ENCODE measurements at places on chromosomes 5 and 9.

GRCh38 chr9:85322592-85322991, 419.2 kb downstream of the AGTPBP1 start:
- no peaks in the 10 kb centered on the region for H3K36me3 ChIP-seq
- DNase-seq = no peak
- no peak overlapping the region for H3K27ac ChIP-seq

DNA sequence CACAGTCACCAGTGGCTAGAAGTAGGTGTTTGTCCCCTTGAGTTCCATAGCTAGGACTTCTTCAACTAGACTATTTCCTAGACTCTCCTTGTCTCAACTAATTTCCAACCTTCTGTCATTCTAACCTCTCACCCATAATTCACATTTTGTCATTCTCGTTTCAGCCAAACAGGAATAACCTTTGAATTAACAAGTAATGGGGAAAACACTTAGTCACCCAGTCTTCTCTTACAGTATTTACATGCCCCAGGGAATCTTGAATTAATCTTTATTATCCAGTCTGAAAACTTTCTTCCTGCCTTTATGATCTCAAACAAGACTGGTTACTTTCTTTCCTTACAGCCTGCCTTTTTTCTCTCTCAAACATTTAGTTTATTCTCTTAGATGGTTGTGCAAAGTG, 63.3 kb upstream of the RUSC2 start:
- H3K27me3 ChIP-seq = peaks cover 45% of the 10 kb centered on the region
- no peak overlapping the region for H3K27ac ChIP-seq
- H3K4me1 ChIP-seq = no peaks in the 10 kb centered on the region
- no peaks in the 10 kb centered on the region for H3K36me3 ChIP-seq

GRCh38 chr5:78404682-78405293, 44.4 kb downstream of the SCAMP1 start:
- H3K4me3 ChIP-seq = peak overlapping the region; percentile 19
- DNase-seq = no peak
- H3K36me3 ChIP-seq = peaks cover 14% of the 10 kb centered on the region
- H3K27ac ChIP-seq = peak overlapping the region; percentile 68
- peaks cover 27% of the 10 kb centered on the region for H3K4me1 ChIP-seq

GRCh38 chr5:87829217-87829551, 416.5 kb upstream of the CCNH start:
- H3K36me3 ChIP-seq = no peaks in the 10 kb centered on the region
- no peak overlapping the region for H3K4me3 ChIP-seq
- H3K27me3 ChIP-seq = no peaks in the 10 kb centered on the region
- H3K4me1 ChIP-seq = no peaks in the 10 kb centered on the region

- no peak overlapping the region for H3K4me3 ChIP-seq
- no peaks in the 10 kb centered on the region for H3K36me3 ChIP-seq
- no peaks in the 10 kb centered on the region for H3K4me1 ChIP-seq
- DNase-seq = no peak
Measured at GRCh38 chr5:174810796-174811195, 86.4 kb downstream of the MSX2 start.

DNA sequence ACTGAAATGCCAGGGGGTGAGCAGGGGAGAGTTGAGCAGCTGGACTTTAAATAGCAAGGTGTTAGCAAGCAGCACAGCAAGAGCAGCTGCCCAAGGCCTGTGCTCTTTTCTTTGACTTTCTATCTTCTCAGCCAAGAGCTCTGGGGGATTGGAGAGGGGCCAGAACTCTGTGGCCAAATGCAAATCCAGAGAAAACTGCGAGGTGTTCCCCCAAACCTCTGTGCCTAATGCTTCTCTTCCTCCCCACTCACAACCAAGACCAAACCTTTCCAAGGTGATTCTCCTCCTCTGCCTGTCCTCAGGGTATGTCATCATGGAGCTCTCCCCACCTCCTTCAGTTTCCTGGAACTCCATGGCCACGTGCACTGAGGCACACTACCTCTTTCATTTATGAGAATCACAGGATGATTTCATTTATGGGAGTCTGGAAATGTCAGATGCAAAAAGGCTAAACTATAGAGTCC, 118.7 kb upstream of the WWC1 start:
- H3K27me3 ChIP-seq = no peaks in the 10 kb centered on the region
- H3K36me3 ChIP-seq = no peaks in the 10 kb centered on the region
- DNase-seq = no peak
- no peak overlapping the region for H3K27ac ChIP-seq
- peaks cover 2% of the 10 kb centered on the region for H3K4me1 ChIP-seq

DNA sequence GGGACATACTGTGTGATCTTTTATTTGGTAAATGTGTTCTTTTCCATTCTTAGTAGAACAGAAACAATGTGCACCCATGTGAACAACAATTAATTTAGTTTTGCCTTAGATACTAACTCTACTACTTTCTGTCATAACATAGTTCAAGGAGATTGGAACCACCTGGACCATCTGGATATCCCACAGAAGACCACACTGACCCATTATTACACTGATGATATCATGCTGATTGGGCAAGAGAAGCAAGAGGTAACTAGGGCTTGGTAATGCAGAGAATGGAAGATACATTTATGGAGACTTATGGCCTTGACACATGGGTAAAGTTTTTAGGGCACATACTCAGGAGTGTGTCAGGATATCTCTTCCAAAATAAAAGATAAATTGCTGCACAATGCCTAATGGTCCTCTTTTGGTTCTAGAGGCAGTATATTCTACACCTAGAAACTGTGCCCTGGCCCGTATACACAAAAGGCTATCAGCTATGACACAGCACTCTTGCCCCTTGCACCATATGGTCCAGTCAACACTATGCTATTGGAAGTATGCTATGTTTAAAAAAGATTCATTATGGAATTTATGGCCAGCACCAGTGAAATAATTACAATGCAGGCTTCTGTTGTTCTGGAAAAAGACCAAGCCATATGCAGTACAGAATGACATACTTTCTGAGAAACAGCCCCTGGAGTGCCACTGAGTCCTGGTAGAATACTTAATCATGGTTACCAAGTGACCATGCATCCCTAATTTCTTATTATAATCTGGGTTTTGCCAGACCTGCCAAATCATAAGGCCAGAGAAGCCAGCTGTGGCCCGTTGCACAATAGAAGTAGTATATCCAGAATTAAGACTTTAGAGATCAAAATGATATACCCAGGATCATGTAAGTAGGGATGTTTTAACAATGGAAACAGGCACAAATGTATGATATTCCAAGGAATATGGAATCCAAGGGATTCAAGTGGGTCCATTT, 41.6 kb upstream of the MROH2B start:
- no peaks in the 10 kb centered on the region for H3K4me1 ChIP-seq
- no peak overlapping the region for H3K4me3 ChIP-seq
- no peak for DNase-seq
- H3K36me3 ChIP-seq = no peaks in the 10 kb centered on the region
- H3K27ac ChIP-seq = no peak overlapping the region

GRCh38 chr5:68243681-68244080, 28.1 kb downstream of the PIK3R1 start:
- peak overlapping the region; percentile 53 for H3K4me3 ChIP-seq
- no peak for DNase-seq

DNA sequence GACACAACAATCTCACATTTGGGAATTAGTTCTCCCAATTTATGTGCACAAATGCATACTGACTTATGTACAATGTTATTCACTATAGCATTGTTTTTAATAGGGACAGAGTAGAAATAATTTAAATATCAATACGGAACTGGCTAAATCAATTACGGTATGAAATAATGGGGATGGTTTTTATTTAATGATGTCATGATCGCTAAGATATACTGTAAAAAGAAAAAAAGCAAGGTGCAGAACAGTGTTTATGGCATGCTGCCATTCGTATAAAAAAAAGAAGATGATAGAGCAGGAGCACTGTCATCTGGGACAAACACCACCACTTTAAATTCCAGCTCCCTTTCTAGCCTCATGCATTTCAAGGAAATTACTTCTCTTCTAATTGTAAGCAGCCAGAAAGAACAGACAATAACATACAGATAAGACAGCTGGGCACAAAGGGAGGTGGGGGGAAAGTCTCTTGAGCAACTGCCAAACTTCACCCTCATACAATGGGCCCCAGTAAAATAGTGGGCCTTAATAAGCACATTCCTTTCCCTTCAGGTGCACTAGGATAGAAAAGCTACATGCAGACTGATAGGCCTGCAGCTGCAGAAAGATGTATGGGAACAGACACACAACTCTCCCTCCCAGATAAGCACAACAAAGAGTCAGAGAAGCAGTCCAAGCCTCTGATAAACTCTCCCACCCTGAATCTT, 8.4 kb downstream of the SREK1IP1 start:
- no peak overlapping the region for H3K4me3 ChIP-seq
- no peak for DNase-seq
- H3K27ac ChIP-seq = no peak overlapping the region

DNA sequence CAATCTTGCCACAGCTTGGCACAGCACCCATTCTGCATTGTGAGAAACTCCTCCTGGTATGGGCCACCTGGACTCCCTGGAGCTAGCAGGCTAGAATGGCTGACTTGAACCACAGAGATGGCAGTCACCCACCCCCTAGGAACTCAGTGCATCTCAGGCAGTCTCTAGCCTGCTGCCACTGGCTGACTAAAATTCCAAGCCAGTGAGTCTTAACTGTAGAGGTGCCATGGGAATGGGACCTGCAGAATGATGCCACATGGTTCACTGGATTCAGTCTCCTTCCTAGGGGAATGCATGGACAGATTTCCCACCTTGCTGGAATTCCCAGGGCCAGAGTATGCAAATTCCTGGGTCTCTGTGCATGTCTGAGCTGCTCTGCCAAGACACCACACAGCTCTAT, 382.9 kb downstream of the MAN2A1 start:
- H3K4me3 ChIP-seq = no peak overlapping the region
- peaks cover 10% of the 10 kb centered on the region for H3K36me3 ChIP-seq
- peaks cover 5% of the 10 kb centered on the region for H3K4me1 ChIP-seq
- no peak overlapping the region for H3K27ac ChIP-seq
- H3K27me3 ChIP-seq = no peaks in the 10 kb centered on the region

DNA sequence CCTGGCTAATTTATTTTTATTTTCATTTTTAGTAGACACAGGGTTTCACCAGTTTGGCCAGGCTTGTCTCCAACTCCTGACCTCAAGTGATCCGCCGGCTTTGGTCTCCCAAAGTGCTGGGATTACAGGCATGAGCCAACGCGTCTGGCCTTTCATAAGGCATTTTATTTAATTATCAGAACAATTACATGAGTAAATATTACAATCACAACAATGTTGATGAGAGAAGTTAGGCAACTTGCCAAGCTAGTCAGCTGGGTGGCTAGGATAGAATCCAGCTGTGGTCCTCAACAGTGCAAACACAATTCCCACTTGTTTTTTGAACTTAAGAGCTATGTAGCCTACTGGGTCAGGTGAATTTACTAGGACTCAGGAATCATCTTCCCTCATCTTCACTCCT, 22.0 kb downstream of the C9orf57 start:
- no peaks in the 10 kb centered on the region for H3K36me3 ChIP-seq
- H3K4me1 ChIP-seq = peaks cover 4% of the 10 kb centered on the region
- H3K27me3 ChIP-seq = peaks cover 18% of the 10 kb centered on the region
- H3K4me3 ChIP-seq = no peak overlapping the region

Data from activated CD4-positive, alpha-beta T cell treated with anti-CD3 and anti-CD28 coated beads, Interleukin-2, amount 10 ng/mL, durations not matched to agents 24 days and 14 days (primary cell).